CD4-positive, CD25-positive, alpha-beta regulatory T cell (primary cell): ENCODE measurements at places on chromosomes 16 and 17. TPM values are rescaled to one million over a fixed set of nuclear protein-coding genes. Genes with fewer than 3 reads are reported as not detected.

GRCh38 chr16:27951489-27952120 is 111.9 kb downstream of the GSG1L start:
- DNase-seq = no peak
- H3K4me3 ChIP-seq = no peak overlapping the region
- no peak overlapping the region for H3K27ac ChIP-seq
- no peaks in the 10 kb centered on the region for H3K36me3 ChIP-seq
- no peaks in the 10 kb centered on the region for H3K4me1 ChIP-seq
- H3K27me3 ChIP-seq = peaks cover 5% of the 10 kb centered on the region

GRCh38 chr16:75909746-75910145 is 183.5 kb upstream of the CPHXL start:
- H3K36me3 ChIP-seq = no peaks in the 10 kb centered on the region
- peaks cover 2% of the 10 kb centered on the region for H3K27me3 ChIP-seq
- no peak for DNase-seq
- no peak overlapping the region for H3K4me3 ChIP-seq
- H3K4me1 ChIP-seq = no peaks in the 10 kb centered on the region

DNA sequence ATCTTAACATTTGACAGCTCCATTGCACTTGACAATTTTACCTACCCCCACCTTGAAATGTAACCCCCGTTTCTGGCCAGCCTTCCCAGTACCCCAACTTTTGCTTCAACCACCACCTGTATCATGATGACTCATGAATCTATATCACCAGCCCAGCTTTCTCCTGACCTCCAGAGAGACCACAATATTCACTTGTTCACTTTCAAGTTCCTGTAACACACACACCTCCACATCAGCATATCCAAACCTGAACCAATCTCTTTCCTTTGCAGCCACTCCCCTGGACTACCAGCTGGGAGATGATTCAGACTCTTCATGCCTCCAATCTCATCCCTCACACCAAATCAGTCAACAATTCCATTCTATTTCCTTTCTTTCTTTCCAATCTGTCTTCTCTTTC is 8.0 kb downstream of the SMG6 start:
- peaks cover 89% of the 10 kb centered on the region for H3K36me3 ChIP-seq
- no peak overlapping the region for H3K4me3 ChIP-seq
- H3K4me1 ChIP-seq = no peaks in the 10 kb centered on the region
- no peak for DNase-seq
- H3K27ac ChIP-seq = no peak overlapping the region

DNA sequence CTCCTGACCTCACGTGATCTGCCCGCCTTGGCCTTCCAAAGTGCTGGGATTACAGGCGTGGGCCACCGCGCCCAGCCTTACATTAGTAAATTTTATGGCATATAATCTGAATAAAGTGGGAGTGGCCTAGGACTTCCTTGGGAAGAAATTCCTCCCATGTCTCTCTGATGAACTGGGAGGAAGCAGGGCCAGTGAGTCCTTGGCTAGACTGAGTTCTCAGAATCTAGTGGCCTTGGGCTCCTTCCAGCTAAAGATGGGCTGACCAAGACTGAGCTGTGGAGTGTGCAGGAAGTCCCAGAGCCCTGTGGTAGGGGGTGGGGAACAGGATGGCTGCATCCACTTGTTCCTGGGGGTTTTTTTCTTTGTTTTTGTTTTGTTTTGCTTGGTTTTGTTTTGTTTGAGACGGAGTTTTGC is 10.0 kb upstream of the NAGLU start:
- no peaks in the 10 kb centered on the region for H3K27me3 ChIP-seq
- no peak overlapping the region for H3K27ac ChIP-seq
- H3K36me3 ChIP-seq = peaks cover 4% of the 10 kb centered on the region
- H3K4me1 ChIP-seq = peaks cover 13% of the 10 kb centered on the region
- DNase-seq = no peak

DNA sequence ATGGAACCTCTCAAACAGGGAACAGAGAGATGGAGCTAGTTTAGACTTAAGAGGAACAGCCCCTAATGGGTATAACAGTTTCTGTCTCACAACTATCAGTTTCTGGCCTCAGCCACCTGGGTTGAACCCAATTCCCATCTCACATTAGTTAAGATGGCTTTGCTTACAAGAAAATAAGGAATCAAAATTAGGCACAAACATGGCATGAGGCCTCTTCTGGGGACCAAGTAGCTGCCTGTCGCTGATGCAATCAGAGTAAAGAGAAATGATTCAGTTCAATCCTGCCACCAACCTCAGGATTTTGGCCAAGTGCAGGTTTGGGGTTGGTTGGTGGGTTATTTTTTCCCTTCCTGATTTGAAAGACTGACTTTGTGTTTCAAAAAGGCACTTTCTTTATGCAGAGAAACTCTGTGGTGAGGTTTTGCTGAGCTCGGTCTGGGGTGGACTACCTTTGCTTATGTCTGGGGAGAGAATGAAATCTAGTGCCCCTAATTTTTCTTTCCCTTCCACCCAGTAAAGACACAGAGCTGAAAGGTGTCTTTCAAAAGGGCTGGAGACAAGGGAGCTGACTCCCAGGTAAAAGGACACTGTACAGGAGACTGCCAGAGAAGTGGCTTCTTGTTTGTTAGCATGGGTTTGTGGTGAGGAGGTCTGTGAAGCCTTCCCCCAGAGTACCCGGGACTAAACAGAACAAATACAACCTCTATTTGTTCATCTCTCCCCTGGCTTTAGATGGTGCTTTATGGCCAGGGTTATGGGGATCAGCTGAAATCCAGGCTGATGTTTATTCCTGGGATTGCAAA is 44.8 kb upstream of the NFAT5 start:
- no peak overlapping the region for H3K4me3 ChIP-seq
- H3K27ac ChIP-seq = no peak overlapping the region
- no peaks in the 10 kb centered on the region for H3K36me3 ChIP-seq
- no peak for DNase-seq

GRCh38 chr17:3157218-3157617 is 29.9 kb upstream of the OR1G1 start:
- no peak overlapping the region for H3K4me3 ChIP-seq
- no peaks in the 10 kb centered on the region for H3K4me1 ChIP-seq
- no peaks in the 10 kb centered on the region for H3K36me3 ChIP-seq
- peaks cover 9% of the 10 kb centered on the region for H3K27me3 ChIP-seq
- no peak overlapping the region for H3K27ac ChIP-seq

- H3K36me3 ChIP-seq = peaks cover 4% of the 10 kb centered on the region
- no peaks in the 10 kb centered on the region for H3K27me3 ChIP-seq
- no peaks in the 10 kb centered on the region for H3K4me1 ChIP-seq
- no peak for DNase-seq
Measured at GRCh38 chr16:84459941-84460405, 44.5 kb downstream of the MEAK7 start.

DNA sequence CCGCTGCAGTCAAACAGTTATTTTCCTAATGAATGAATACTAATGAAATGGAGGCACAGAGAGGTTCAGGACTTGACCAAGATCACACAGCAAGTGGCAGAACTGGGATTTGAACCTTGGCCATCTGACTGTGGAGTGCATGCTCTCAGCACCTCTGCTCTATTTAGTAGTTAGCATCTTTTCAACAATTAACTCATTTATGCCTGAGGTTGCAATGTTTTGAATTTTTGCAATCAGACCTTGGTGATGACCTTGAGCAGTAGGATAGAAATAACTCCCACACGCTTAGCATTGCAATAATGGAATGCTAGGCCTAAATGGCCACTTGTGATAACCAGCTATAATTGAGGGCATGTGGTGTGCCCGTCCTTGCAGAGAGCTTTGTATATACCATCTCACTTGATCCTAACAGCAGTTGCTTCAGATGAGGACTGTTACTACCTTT is 31.0 kb downstream of the NAGPA start:
- H3K27ac ChIP-seq = no peak overlapping the region
- H3K4me3 ChIP-seq = no peak overlapping the region
- no peaks in the 10 kb centered on the region for H3K4me1 ChIP-seq
- no peaks in the 10 kb centered on the region for H3K27me3 ChIP-seq
- H3K36me3 ChIP-seq = no peaks in the 10 kb centered on the region
- no peak for DNase-seq

- H3K4me3 ChIP-seq = peak overlapping the region; percentile 71
- H3K4me1 ChIP-seq = peaks cover 28% of the 10 kb centered on the region
- H3K36me3 ChIP-seq = peaks cover 2% of the 10 kb centered on the region
Measured at GRCh38 chr16:75319513-75320411, 68.3 kb upstream of the BCAR1 start.

DNA sequence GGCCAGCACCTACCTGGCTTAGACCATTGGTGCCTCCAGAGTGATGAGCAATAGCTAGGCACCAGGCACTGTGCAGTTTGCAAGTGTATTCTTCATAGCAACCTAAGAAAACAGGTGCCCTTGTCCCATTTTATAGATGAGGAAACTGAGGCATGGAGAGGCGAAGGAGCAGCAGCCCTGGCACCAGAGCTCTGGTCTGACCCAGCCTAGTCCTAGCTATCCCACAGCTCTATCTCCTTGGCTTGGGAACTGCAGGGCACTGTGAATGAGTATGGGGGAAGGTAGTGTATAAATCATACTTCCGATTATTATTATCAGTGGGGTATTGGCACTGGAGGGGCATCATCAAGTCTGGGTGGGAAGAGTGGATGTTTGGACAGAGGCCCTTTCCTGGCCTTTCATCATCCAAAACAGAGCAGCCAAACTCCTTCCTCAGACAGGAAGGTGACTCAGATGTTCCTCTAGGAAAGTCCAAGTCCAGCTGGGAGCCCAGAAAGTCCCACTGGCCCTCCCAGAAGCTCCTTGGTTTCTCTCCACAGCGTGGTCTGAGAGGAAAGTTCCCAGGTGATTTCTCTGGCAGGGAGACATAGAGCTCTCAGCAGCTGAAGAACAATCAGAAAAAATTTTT is 32.0 kb upstream of the PLLP start:
- H3K27me3 ChIP-seq = peaks cover 2% of the 10 kb centered on the region
- DNase-seq = no peak

GRCh38 chr17:49725452-49726130 is 17.8 kb upstream of the SLC35B1 start:
- peaks cover 86% of the 10 kb centered on the region for H3K36me3 ChIP-seq
- no peak for DNase-seq
- no peak overlapping the region for H3K4me3 ChIP-seq

- no peak for DNase-seq
- H3K27me3 ChIP-seq = peaks cover 2% of the 10 kb centered on the region
- H3K36me3 ChIP-seq = no peaks in the 10 kb centered on the region
- no peak overlapping the region for H3K27ac ChIP-seq
Measured at GRCh38 chr16:19108409-19109287, 5.1 kb upstream of the ITPRIPL2 start.

DNA sequence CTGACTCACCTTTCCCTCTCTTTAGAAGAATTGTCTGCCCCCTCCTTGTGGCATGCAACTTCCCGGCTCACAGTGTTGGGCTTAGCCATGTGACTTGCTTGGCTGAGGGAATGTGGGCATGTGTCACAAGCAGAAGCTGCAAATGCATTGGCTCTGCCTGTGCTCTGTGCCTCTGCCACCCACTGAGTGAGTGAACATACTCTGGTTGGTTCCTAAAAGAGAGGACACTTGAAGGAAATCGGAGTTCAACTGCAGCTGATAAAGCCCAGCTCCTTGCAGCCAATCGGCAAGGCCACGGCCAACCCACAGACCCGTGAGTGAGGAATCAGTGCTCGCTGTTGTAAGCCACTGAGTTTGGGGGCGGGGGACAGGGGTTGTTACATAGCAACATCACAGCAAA is 10.9 kb upstream of the GINS2 start:
- no peaks in the 10 kb centered on the region for H3K4me1 ChIP-seq
- H3K27me3 ChIP-seq = no peaks in the 10 kb centered on the region
- H3K27ac ChIP-seq = no peak overlapping the region
- no peak for DNase-seq

- no peaks in the 10 kb centered on the region for H3K36me3 ChIP-seq
- DNase-seq = no peak
- H3K4me3 ChIP-seq = no peak overlapping the region
- H3K27me3 ChIP-seq = no peaks in the 10 kb centered on the region
- no peaks in the 10 kb centered on the region for H3K4me1 ChIP-seq
Measured at GRCh38 chr17:65271296-65271695, 134.1 kb downstream of the RGS9 start.

GRCh38 chr17:3914312-3914670 is 2.0 kb downstream of the P2RX1 start:
- no peak overlapping the region for H3K27ac ChIP-seq
- peaks cover 27% of the 10 kb centered on the region for H3K4me1 ChIP-seq
- H3K27me3 ChIP-seq = no peaks in the 10 kb centered on the region

GRCh38 chr16:19210968-19211367 is 42.9 kb downstream of the SYT17 start:
- H3K27me3 ChIP-seq = no peaks in the 10 kb centered on the region
- no peaks in the 10 kb centered on the region for H3K36me3 ChIP-seq
- DNase-seq = no peak
- H3K27ac ChIP-seq = no peak overlapping the region

GRCh38 chr17:37787055-37787757 is 42.3 kb upstream of the HNF1B start:
- peaks cover 24% of the 10 kb centered on the region for H3K27me3 ChIP-seq
- H3K27ac ChIP-seq = no peak overlapping the region
- H3K4me3 ChIP-seq = no peak overlapping the region
- H3K36me3 ChIP-seq = no peaks in the 10 kb centered on the region

- no peaks in the 10 kb centered on the region for H3K4me1 ChIP-seq
- no peaks in the 10 kb centered on the region for H3K36me3 ChIP-seq
- H3K27me3 ChIP-seq = no peaks in the 10 kb centered on the region
- H3K4me3 ChIP-seq = no peak overlapping the region
Measured at GRCh38 chr17:34913001-34913400, 48.3 kb downstream of the CCT6B start.

GRCh38 chr16:73371584-73372319 is 323.8 kb upstream of the ZFHX3 start:
- no peak overlapping the region for H3K27ac ChIP-seq
- no peaks in the 10 kb centered on the region for H3K36me3 ChIP-seq

DNA sequence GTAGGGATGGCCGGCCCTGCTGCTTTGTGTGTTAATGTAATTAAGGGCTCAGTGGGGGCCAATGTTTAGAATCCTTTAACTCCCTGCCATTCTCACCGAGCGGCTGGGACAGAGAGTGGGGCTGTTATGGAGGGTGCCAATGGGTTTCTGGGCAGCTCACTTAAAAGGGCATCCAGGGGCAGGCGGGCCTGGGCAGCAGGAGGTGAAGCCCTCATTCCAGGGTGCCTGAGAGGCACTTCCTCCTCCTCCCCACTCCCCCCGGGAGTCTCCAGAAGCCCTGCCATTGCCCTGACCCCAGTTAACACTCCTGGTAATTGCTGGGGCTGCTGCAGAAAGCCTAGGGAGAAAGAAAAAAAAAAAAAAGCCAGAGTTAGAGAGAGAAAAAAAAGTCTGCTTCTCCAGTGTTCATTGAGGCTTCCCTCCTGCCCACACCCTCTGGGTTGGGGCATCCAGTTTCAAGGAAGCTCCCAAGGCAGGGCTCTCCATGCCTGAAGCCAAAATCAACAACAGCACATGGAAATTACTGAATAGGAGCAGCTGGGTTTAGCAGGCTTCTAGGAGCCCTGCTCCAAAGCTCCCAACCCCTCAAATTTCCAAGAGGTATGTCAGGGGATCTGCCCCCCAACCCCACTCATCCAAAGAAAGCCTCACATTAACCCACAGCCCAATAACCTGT is 28.0 kb downstream of the CUEDC1 start:
- H3K27ac ChIP-seq = no peak overlapping the region
- no peaks in the 10 kb centered on the region for H3K4me1 ChIP-seq
- no peaks in the 10 kb centered on the region for H3K27me3 ChIP-seq

The CLEC10A gene
- not detected for total RNA-seq

The ADCY7 gene
- 233 TPM for total RNA-seq

The SLC2A4 gene
- not detected for total RNA-seq

The MPP2 gene
- total RNA-seq = 1.6 TPM

The MEIOC gene
- total RNA-seq = not detected

The STUB1 gene
- 63.2 TPM for total RNA-seq

The ARL6IP1 gene
- 110 TPM for total RNA-seq

The UNK gene
- total RNA-seq = 33.9 TPM

The SCNN1G gene
- not detected for total RNA-seq

The ADAP2 gene
- total RNA-seq = 2.6 TPM

The MT4 gene
- not detected for total RNA-seq

The B9D1 gene
- 2.1 TPM for total RNA-seq
